ENCODE measurements at places on chromosomes 7 and 10.

DNA sequence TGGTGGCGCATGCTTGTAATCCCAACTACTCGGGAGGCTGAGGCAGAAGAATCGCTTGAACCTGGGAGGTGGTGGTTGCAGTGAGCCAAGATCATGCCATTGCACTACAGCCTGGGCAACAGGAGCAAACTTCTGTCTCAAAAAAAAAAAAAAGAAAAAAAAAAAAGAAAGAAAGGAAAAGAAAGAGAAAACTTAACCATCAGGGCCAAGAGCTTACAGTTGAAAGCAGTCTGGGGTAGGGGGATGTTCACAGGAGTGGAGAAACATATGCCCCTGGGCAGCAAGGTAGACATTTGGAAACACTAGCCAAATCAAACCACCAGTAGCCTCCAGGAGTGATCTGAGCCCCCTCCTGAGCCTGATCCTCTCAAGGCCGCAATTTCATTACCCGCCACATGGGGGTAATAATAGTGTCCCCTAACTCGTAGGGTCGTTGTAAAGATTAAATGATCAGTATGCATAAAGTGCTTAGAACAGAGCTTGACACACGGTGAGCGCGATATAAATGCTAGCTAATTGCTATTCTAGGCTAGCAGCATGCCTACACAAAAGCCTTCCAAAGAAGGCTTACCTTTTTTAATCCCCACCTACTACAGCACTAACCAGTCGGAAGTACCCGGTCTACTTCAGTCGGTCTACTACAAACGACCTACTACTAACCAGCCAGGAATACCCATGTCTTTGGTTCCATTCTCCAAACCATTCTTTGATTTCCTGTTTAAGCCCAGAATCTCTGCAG lies 274.3 kb upstream of the NEBL start:
- DNase-seq = no peak

- DNase-seq = no peak
Measured at GRCh38 chr7:133784486-133785001, 342.6 kb upstream of the LRGUK start.

GRCh38 chr7:115417662-115418061 lies 495.8 kb downstream of the MDFIC start:
- DNase-seq = no peak

DNA sequence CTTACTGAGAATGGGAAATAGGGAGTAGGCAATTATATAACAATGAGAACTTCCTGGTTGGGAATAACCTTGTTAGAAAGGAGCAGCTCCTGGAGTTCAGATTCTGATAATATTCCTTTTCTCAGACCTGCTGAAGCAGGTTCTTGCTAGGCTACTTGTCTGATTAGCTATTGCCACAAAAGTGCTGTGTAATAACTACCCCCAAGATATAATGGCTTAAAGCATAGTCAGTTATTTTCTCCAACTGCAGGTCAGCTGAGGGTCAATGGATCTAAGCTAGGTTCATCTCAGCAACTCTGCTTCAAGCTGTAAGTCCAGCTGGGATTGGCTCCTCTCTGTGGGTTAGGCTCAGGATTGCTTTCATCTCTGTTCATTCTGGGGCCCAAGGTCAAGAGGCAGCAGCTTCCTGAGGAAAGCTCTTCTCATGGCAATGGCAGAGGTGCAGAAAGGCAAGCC lies 9.4 kb upstream of the CNOT4 start:
- no peak for DNase-seq

- no peak for DNase-seq
Measured at GRCh38 chr7:111558991-111559390, 3.3 kb downstream of the IMMP2L start.

GRCh38 chr10:126930883-126931503 lies 25.8 kb downstream of the DOCK1 start:
- no peak for DNase-seq

DNA sequence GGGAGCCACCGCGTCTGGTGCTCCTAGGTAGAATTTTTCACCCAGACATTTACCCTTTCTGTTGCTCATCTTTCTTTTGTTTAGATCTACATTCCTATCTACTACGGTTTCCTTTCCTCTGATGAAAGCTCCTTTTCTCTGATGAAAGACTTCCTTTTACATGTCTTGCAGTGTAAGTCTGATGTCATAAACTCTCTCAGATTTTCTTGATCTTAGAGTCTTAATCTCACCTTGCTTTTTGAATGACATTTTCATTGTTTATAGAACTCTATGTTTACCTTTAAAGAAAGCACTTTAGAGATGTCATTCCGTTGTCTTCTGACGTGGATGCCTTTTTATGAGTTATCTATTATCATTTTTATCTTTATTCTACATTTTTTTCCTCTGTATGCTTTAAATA lies 171.8 kb upstream of the MTPN start:
- no peak for DNase-seq

DNA sequence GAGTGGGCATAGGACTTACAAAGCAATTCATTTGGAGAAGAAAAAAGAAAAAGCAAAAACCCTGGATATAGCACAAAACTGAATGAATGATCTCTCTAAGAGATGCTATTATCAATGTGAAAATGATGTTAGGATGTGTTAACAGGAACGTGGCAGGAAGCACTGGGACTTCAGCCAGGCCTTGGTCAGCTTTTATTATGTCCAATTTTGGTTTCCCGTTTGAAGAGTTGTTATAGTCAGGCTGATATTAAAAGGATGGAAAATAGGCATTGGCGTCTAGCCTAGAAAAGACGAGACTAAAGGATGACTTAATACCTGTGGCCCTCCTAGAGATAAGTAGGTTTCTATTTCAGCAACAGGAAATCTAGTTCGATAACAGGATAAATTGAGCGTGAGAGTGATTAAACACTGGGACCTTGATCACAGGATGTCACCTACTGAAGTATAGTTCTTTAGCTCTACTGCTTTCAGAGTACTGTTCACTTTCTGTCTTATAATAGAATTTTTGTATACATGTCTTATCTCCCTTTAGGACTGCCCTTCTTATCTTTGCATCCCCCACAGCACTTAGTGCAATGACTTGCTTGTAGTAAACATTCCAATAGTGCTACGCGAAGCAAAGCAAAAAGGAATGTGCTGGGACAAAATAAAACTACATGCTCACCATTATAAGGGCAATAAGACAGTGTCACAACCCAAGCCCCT lies 99.8 kb upstream of the AGBL3 start:
- DNase-seq = no peak

DNA sequence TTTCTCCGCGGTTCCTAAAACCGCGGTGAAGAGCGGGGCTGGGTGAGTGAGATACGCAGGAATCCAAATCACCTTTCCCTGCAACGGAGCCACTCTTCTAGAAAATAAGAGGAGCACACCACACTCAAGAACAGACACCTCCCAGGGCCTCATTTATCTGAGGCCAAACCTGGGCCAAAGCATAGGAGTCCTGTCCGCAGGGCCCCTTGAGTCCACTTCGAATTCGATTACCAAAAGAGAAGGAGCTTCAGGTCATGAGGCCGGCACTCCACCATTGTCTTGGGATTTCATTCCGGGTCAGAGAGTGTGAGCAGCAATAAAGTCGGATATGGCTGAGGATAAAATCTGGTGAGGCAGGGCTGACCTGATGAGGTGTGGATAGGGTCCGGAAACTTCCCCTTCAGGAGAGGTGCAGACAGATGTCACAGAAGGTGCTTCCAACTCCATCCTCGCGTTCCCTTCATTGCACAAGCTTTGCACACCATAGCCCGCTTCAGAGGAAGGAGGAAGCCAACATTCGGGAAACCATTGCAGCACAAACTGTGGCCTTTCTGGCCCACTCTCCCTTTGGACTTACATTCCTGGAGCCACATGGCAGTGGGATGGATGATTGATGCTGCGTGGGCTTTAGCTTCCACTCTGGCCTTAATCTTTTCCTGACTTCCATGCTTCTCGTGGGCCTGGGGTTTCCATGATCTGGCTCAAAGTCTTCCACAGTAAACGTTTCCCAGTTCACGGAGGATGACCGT lies 27.2 kb upstream of the ZNF273 start:
- DNase-seq = no peak

GRCh38 chr10:18351421-18351820 lies 211.2 kb downstream of the CACNB2 start:
- DNase-seq = no peak

DNA sequence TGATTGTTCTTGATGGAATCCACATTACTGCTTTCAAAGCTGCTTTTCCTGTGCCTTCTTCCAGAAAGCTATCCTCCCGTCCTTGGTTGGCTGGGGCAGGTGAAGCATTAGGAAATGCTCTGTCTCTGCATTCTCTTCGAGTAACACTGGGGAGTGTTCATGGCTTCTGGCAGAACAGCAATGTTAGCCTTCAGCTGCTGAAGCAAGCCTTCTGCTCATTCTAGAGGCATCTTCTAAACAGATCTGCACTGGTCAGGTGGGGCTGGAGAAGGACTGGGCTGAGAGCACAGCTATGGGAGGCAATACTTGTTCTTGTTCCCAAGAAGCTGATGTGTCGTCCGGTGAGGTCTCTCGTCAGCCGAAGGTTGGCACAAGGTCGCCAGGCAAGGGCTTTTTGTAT lies 80.6 kb downstream of the MGMT start:
- DNase-seq = no peak

- no peak for DNase-seq
Measured at GRCh38 chr7:131974671-131975070, 418.2 kb upstream of the PODXL start.

DNA sequence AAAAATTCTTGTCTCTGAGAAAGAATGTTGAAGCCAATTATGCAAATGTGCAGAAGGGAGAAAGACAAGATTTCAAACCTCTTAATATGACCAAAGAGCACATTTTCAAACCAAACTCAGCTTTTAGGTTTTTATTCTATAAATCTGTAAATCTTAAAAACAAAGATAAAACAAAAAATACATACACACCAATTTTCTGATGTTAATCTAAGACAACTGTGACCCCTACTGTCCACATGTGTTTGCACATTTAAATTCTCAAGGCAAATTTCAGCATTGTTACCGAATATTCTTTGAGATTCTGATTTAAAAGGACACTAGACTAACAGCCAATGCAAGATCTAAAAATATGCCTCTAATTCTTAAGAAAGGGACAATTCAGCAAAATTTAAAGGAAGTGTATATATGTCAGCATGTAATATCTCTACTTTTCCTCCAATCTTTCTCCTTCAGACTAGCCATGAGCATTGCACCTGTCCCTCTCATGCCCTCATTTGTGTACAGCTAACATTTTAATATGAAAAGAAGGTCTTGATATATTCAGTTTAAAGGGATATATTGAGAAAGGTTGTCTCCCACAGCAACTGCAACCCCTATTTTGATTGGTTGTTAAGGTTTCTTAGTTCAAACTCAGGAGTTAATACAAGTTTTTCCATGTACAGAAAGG lies 417.9 kb downstream of the IPMK start:
- peak; percentile 3 for DNase-seq

GRCh38 chr7:144650439-144650838 lies 185.4 kb downstream of the TPK1 start:
- no peak for DNase-seq

- no peak for DNase-seq
Measured at GRCh38 chr7:34320412-34320811, 337.6 kb upstream of the NPSR1 start.

GRCh38 chr10:52136921-52137320 lies 177.2 kb upstream of the DKK1 start:
- DNase-seq = no peak

GRCh38 chr7:146116521-146117222 lies at the start of gene CNTNAP2:
TSS of gene CNTNAP2 (plus strand) at chr7:146116801. CDS start at chr7:146116877, 76 bp downstream.
- DNase-seq = no peak

DNA sequence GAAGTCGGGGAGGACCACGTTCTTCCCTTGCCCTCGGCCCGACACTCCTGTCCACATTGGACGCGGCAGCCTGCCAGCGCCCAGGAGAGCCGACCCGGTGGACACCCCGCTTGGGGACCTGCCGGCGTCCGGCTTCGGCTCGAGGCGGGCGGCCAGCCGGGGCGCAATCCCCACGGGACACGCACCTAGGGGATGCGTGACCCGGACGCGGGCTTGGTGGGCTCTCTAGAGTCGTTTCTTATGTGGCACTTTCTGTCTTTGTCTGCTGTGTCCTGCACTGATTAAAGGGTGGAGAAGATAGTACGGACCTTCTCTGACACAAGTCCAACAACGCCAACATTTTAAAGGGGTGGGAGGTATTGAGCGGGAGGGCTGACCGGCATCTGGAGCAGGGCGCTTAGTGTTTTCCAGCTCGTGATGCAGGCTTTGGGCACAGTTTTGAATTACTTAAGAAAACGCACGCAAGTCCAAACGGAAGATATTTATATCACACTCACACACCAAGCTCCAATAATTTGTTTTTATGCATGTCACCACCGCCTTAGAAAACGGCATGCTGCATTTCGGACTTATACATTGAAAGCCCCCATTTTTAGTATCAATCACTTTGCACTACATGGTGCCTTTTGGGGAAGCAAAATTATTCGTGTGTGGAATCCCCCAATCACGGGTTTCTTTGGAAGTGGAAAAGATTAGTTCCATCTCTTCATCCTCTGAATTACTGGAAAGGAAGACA lies 3.9 kb upstream of the SPAG6 start:
- no peak for DNase-seq

- no peak for DNase-seq
Measured at GRCh38 chr7:70210936-70211310, 612.6 kb downstream of the AUTS2 start.

DNA sequence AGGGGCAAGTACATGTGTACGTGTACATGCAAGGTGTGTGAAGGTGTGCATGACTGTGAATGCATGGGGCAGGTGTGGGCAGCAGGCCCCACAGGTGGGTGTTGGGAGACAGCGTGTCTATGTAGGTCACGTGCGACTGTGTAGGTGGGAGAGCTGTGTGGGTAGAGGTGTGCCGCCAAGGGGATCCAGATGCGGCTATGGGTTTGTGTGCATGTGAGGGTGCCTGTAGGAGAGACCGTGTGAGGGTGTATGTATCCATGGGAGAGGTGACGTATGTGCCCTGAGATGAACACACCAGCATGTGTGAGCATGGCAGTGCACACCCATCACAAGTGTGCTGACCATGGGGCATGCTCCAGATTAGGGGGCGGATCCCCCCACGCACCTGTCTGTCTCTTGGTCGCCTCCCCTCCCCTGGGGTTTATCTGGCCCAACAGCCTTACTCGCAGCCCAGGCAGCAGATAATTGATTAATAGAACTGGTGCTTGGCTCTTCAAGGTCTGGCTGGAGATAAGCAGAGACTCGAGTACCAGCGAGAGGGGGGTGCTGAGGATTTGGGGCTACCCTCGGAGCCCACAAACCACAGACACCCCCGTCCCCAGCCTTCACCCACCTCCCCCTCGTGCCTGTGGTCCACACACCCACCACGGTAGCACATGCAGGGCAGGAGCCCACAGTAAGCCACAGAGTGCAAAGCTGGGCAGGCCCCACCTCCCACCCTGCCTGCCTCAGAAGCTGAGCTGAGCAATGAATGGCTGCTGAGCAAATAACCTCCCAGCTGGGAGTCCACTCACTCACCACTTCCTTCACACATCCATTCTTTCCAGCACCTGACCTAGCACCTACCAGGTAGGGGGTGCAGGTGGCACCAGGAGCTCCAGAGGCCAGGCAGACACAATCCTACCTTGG lies 41.4 kb upstream of the ZMIZ1 start:
- DNase-seq = no peak

Data from HTR-8/SVneo (cell line).